Activated T-cell treated with anti-CD3 and anti-CD28 coated beads, Interleukin-2, amount 50 U/mL, for 4 hours (primary cell): ENCODE measurements at places on chromosomes 13 and 19. TPM values are rescaled to one million over a fixed set of nuclear protein-coding genes. Genes with fewer than 3 reads are reported as not detected.

- DNase-seq: no peak
Measured at GRCh38 chr19:40744554-40745401, 5.5 kb downstream of the ACTMAP start.

GRCh38 chr13:111129465-111130115, 14.5 kb downstream of the ARHGEF7 start:
- no peak for DNase-seq

- DNase-seq: no peak
Measured at GRCh38 chr13:92843549-92843948, 383.1 kb upstream of the GPC6 start.

DNA sequence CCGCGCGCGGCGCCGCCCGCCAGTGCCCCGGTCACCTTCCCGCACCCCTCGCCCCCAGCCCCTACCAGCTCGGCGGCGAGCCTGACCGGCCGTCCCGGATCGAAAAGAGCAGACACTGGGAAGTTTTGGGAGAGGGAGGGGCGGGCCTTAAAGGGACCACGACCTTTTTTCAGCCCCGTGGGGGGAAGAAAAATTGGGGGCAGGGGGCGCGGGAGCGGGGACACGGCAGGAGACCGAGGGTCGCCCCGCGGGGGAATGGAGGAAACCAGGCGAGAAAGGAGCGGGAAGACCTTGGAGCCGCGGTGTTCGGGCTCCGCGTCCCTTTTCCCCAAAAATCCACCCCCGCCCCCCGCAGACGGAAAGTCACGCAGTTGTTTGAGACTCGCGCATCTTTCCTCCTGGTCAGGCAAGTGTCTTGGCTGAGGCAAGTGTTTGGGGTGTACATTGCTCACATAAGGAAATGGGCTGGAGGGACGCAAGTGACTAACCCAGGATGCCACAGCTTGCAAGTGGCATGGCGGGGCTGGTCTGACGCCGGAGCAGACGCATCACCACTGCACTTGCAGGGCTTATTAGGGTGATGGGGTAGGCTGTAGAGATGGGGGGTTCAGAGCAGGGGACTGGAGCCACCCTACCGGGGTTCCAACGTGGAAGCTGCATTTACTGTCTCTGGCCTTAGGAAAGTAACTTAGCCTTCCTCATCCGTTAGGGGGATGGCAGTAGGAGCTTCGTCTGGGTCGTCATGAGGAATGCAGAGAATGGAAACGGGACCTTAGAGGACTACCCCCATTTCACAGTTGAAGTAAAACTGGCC, 2.7 kb upstream of the HNRNPL start:
- DNase-seq: peak; percentile 52

DNA sequence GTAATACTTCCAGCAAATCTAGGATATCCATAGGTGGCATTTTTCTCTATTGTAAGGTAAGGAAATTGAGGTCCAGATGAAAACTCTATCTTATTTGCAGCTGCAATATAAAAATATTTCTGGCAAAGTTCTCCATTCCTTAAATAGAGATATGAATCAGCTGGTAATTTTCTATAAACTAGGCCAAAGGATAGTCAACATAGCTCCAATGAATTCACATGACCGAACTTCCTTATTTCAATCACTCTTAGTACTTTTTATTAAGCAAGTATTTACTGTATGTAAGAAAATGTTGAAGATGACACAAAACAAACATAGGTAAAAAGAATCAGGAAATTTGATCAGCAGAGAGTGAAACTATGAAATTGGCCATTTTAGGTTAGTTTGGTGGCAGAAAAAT, 13.0 kb upstream of the LCP1 start:
- DNase-seq: no peak

DNA sequence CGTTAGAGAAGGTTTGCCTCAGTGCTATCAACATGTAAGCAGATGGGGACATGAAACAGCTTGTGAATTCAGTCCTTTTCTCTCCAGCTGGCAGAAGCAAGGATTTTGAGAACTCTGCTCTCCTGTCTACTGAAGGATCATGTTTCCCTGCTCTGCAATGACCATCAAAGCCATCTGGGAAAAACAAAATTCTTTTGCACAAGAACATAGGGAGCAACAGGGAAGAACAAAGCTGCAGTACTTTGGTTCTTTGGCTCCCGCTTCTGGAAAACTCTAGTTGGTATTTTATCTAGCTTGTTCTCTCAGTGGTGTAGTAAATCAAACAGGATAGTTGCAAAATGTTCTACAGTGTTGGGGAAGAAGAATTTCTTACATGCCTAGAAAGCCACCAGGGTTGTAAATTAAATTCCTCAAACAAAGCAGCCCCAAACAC, 270.4 kb downstream of the ENOX1 start:
- DNase-seq: no peak

DNA sequence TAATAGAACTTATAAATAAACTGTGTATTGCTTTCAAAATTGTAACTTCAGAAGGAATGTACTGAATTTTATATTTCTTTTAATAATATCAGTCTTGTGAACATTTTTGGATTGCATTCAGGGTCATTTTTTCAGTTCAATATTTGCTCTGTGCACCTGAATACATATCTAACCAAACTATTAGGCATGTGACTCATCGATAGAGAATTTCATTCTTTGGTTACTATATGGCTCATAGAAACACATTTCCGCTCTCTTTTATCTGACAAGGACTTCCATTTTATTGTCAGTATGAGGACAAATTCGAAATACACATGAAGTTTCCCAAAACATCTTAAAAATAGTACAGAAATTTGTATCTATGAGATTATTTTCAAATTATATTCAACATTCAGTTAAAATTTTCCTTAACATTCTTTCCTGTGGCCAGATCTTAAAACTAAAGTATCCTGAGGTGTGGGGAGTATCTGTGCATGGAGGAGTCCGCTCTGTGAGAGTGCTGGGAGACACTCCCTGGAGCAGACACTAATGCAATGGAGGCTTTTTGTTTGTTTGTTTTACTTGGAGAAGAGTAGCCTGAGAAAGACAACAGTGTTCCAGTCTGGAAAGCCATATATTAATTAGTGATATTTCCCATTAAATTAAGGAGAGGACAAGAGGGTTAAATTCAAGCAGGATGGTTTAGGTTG, 483.6 kb downstream of the PCDH20 start:
- DNase-seq: no peak

DNA sequence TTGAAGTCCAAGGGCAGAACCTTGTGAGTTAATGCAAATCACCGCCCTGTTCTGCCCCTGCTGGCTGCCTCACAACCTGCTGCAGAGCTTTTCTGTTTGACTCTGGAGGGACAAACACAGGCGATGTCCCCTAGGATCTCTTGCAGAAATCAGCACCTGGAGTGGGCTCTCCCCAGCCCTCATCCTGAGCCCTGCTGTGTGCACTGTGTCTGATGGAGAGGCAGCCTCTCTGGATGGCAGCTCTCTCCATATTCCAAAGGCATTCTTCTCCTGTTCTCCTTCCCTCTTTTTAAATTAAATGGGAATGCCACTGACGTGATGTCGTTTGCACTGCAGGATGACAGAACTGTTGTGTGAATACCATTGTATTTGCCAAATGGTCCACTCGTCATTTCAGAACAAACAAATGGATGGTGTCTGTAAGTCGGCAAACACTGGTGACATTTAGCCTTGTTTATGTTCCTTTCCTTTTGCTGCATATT, 184.1 kb downstream of the ZNF536 start:
- no peak for DNase-seq

GRCh38 chr19:31338069-31338776, 11.0 kb downstream of the TSHZ3 start:
- DNase-seq: no peak

GRCh38 chr13:76792731-76793347, 93.4 kb downstream of the KCTD12 start:
- DNase-seq: no peak

GRCh38 chr19:35559281-35559659, 4.2 kb downstream of the ATP4A start:
- DNase-seq: no peak

DNA sequence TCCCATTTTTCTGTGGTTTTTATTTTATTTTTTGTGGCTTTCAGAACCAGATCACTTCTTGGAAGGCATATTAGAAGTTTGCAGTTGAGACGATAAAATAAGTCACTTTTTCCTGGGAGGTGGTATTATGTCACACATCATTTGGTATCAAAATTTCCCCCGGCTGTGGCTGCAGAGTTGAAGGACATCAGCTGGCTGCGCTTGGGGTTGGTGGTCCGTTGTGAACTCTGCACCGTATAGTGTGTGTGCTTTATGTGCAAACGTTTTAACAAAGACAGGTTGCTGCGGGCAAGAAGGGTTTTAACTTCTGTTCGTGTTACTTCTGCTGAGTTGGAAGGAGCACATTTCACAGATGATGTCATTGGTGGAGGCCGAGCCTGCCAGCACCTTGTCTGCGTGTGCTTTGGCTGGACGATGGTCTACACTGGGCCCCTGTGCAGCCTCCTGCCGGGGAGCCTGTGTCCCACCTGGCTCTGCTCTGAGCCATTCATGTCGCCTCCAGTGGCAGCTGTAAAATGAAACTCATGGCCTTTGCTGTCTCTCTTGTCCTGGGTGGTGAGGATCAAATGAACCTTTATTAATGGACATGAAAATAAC, 9.6 kb downstream of the ATP11A start:
- no peak for DNase-seq

- no peak for DNase-seq
Measured at GRCh38 chr13:46296921-46297320, 85.2 kb downstream of the LRRC63 start.

DNA sequence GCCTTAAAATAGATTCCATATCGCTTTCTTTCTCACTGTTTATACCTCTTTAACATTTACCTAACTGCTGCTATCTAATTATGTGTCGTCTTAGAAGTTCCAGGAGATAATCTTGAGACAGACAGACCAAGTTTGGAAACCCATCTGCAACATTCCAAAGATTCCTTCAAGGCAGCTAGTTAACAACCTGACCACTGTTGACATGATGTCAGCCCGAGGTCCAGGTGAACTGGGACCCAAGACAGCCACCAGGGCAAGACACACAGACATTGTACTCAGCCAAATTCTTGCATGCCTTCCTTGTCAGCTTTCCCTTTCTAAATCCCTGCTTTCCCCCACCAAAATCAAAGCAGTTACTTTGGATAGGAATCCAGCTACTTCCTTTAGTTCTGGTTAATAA, 1476.5 kb upstream of the PRR20A start:
- DNase-seq: no peak

GRCh38 chr13:36736119-36736726, 62.4 kb downstream of the SERTM1 start:
- DNase-seq: peak; percentile 14

- no peak for DNase-seq
Measured at GRCh38 chr19:38538386-38538785, 79.4 kb downstream of the MAP4K1 start.

CD37 gene
- total RNA-seq: 106 TPM

DNMT1 gene
- 353 TPM for total RNA-seq

RASL11A gene
- 5.2 TPM for total RNA-seq

C19orf12 gene
- 45.7 TPM for total RNA-seq

DOCK6 gene
- total RNA-seq: 1.7 TPM
